ENCODE measurements at places on chromosomes 1 and 21.

DNA sequence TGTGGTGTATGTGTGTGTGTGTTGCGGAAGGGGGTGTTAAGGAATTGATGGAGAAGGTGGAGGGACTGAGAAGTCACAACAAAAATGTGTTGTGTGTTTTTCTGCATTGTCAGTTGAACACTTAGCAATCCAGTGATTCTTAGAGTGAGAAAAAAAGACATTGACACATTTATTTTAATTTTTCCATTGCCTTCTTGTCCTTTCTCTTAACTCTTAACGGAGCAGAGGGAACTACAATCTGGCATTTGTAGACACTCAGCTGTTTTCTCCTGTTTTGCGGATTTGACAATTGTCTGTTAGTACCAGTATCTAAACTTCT is 725 bp downstream of the C1orf53 start:
- DNase-seq, result no peak

DNA sequence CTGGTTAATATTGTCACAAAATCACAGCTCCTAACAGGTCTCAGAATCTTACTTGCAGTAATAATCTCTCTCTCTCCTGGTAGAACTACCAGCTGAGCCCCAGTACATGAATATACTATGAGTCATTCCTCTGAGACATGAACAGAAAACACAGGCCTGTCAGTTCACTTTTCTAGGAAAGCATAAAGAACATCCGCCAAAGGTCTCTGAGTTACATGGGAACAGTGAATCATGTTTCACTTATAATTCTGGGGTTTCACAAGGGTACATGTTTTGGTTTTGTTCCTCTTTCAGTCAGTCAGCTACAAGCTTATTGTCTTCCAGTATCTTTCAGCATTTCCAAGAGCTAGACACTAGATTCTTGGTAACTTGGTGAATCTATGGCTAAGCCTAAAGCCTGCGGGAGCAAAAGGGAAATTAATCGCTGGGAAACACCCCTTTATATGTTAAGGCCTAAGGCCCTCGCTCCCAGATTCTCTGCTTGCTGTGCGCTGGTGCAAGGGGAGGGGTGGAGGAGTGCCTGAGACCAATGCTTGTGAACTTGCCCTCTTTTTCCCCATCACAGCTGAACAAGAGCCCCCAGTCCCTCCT is 31.7 kb downstream of the IFNGR2 start:
- DNase-seq, result peak; percentile 83

GRCh38 chr1:191695865-191696264 is 462.4 kb upstream of the RGS18 start:
- DNase-seq, result no peak

- no peak for DNase-seq
These were observed 9.1 kb downstream of the SYTL1 start for GRCh38 chr1:27350663-27351540.

GRCh38 chr21:33121715-33122475 is 52.0 kb downstream of the OLIG1 start:
- no peak for DNase-seq

DNA sequence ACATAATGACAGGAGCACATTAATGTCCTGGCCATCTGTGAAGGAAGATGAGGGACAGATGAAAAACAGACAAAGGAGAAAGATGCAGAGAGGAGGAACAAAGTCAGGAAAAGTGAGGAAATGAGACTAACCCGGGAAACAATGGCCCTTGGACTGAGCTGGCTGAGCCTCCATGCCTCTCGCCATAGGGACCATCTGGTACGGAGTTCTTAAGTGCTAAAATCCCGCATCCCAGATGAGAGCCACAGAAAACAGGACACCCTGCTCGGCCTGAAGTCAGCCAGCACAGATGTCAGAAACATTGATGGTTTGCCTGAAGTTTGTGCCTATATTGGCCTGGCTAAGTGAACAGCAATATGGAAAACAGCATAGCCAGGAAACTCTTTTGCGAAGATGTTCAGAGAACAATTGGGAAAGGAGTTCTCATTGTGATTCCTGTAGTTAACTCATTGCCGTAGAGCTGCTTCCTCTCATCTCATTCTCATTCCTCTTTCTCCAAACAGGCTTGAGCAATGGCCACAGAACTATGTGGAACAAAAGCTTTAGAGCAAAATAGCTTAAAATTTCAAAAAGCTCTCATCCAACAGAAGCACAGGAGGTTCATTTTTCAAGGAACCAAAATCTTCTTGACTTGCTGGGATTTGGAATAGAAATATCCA is 96.6 kb downstream of the ASTN1 start:
- DNase-seq, result no peak

GRCh38 chr1:1162597-1163537 is 10.8 kb upstream of the TTLL10 start:
- no peak for DNase-seq

- no peak for DNase-seq
These were observed 28.8 kb upstream of the SPATA6 start for GRCh38 chr1:48500541-48501450.

- DNase-seq, result peak; percentile 20
These were observed 203.2 kb upstream of the SGIP1 start for GRCh38 chr1:66330722-66331141.

- DNase-seq, result no peak
These were observed 10.0 kb downstream of the CLDN19 start for GRCh38 chr1:42730002-42730401.

- DNase-seq, result peak; percentile 99
These were observed 5.0 kb downstream of the PRELP start for GRCh38 chr1:203480525-203481084.

DNA sequence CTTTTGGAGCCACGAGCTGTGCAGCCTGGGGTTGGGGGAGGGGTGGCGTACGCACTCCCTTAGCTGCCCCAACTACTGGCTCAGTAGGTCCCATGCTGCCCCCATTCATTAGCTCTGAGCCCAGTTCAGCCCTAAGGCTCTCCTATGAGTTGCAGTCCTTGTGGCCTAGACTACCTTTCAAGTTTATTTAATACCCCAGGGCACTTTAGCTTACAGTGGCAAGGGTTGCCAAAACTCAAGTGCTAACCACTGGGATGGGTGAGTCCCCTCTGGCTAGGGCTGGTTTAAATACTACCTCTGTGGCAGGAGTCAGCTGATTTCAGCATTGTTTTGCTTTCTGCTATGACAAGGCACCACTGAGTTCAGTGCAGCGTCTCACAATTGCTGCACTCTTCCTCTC is 118.2 kb downstream of the ODF2L start:
- DNase-seq, result no peak

GRCh38 chr21:38476385-38476784 is 21.9 kb downstream of the ERG start:
- no peak for DNase-seq

Measured in NCI-H226 (cell line).